CD4-positive, alpha-beta T cell treated with Interleukin-12 subunit alpha and Interleukin-12 subunit beta, for 1 hour (primary cell): ENCODE measurements at places on chromosomes 2 and 18.

DNA sequence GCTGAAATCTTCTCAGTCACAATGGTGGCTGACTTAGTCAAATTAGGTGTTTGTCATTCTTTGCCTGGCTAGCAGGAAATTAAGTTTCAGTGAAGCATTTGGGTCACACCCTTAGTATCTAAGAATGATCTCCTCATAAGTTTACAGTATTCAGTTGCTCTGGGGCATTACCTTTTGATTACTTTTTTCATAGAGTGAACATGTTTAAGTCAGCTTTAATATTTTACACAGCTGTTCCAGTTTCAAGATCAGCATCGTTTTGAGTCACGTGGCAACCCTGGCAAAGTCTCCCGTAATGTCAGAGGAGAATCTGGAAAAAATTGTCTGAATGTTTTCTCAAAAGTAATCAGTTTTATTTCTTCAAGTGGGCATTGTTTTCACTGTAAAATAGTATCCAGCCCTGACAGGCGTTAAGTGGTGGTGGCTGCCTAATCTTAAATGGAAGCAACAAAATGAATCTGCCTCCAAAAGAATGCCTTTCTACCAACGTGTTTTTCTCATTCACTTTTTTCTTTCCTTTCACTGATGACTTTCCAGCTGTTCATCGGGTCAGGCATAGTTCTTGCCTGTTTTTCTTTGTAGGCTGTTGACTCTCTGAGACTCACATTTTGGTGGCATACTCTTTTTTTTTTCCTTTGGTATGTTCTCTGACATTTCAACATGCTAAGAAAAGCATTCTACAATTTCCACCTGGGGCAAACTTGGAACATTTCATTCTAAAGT, 319.6 kb upstream of the TCF4 start:
- DNase-seq, result no peak

GRCh38 chr2:61023670-61024069, 5.6 kb upstream of the PUS10 start:
- no peak for DNase-seq

GRCh38 chr18:6210349-6211173, 204.2 kb downstream of the L3MBTL4 start:
- no peak for DNase-seq

GRCh38 chr2:138502255-138503086, 901 bp downstream of the SPOPL start:
- DNase-seq, result no peak

DNA sequence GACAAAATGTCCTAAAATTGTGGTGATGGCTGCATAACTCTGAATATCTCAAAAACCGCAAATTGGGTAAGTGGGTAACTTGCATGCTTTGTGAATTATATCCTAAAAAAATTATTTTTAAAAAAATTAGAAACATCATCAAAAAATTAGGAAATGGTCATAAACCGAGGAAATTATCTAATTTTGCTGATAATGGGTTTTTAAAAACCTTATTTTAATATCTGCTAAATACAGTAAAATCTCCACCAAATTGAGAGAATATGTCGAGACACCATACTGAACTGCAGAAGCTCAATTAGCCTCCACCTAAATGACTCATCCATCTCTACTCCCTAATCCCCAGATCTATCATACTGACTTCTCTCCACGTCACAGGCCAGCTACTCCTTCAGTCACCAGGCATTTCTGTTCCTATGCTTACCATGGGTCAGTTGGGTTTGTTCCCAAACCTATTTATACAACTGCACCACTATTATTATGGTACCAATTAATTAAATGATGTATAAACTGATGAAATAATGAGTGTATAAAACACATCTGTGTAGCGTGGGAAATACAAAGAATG, 36.1 kb downstream of the SPIRE1 start:
- DNase-seq, result no peak

DNA sequence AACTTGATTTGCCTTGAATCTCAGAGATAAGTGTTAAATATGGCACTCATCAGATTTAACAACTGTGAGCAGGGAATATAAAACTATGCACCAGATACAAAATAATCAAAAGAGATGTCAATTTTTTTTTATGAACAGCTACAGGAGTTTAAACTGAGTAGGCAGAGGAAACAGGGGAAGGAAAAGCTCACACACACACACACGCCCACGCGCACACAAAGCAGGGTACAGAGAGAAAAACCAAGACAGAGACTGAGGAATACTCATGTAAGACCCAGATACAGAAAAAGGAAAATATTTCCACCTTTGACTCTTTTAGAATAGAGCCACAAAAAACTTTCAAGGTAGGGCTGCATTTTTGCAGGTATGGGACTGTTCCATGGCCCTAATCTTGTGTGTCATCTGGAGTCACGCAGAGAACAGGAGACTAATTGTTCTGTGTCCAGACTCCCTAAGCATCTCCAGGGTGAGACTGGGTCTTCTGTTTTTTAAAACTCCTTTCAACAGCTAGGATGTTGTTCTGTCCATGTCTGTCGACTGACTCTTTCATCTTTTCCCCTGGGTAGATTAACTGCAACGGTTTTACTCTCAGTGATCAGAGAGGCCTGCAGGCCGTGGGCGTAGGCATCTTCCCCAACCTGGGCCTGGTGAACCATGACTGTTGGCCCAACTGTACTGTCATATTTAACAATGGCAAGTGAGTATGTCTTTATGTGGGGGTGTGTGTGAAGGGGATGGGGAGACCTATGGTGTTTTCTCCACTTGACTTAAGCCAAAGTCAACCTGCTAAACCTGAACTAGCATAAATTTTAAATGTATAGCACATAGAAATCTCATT, 23.0 kb downstream of the SMYD1 start:
- DNase-seq, result no peak

- no peak for DNase-seq
Observed at GRCh38 chr2:174343623-174344455, 9.1 kb downstream of the SP9 start.

GRCh38 chr2:168231609-168232241, 15.7 kb downstream of the STK39 start:
- no peak for DNase-seq

DNA sequence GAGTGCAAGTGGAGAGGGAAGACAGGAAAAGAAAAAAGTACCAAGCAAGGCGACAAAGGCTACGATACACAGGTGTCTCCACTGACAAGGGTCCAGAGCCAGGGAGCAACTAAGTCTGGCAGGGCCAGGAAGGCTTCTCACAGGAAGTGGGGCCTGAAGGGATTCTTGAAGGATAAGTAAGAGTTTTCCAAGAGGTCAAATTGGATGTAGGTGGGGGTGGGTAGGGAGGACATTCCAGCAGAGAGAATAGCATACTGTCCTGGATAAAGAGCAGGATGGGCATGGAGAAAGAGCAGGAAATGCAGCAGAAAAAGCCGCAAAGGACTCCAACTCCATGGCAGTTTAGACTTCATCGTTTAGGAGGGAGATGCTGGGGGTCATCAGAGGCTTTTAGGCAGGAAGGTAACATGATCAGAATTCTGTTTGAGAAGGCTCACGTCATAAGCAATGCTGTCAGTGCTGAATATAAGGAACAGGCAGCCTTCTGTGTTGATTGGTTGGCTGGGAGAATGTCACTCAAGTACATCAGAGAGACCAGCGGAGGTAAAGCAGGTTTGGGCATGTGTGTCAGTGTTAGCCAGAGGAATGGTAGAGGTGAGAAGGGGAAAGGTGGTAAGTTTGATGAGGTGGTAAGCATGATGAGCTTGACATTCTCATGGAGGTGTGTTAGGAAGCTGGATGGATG, 35.1 kb downstream of the ARHGAP25 start:
- peak; percentile 47 for DNase-seq

DNA sequence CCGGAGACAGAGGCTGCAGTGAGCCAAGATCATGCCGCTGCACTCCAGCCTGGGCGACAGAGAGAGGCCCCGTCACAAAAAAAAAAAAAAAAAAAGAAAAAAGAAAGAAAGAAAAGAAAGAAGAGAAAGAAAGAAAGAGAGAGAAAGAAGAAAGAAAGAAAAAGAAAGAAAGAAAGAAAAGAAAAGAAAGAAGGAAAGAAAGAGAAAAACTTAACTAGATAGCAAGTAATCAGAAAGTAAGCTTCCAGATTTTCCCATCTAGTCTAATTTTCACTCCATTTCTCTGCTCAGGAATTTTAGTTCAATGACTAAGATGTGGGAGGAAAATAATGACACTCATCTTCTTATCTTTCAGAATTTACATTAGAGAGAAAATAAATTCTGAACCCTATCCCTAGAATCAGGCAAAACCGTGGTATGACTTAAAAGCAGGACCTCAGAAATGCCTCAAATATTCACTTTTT, 2.4 kb downstream of the GFPT1 start:
- no peak for DNase-seq

- DNase-seq, result peak; percentile 25
Observed at GRCh38 chr2:197322724-197323720, 12.4 kb upstream of the ANKRD44 start.

- DNase-seq, result no peak
Observed at GRCh38 chr2:60391649-60392375, 161.6 kb downstream of the BCL11A start.

DNA sequence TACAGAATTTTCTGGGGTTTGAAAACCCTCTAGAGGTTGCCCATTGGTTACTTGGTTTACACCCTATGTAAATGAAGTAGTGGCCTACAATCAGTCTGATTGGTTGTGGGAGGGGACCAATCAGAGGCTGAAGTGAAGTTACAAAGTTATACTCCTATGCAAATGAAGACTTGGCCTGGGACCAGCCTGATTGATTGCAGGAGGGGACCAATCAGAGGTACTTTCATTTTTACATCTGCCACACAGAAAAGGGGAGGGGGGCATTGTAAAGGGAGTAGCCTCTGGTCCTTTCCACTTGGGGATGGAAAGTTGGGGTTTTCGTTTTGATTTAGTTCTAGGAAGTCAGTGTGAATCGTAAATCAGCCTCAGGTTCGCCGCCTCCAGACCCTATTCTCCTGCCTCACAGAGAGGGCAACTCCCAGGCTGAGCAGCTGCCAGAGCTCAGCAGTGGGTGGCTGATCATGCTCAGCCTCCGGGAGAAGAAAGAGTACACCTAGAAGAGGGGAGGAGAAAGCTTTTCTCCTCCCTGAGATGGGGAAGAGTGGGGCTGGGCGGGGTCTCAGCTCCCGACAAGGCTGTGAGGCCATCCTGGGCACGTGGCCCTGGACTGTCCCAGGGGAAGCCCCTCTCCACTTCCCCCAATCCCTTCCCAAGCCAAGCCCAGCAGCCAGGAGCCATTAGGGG, 372.5 kb downstream of the GALR1 start:
- peak; percentile 52 for DNase-seq

DNA sequence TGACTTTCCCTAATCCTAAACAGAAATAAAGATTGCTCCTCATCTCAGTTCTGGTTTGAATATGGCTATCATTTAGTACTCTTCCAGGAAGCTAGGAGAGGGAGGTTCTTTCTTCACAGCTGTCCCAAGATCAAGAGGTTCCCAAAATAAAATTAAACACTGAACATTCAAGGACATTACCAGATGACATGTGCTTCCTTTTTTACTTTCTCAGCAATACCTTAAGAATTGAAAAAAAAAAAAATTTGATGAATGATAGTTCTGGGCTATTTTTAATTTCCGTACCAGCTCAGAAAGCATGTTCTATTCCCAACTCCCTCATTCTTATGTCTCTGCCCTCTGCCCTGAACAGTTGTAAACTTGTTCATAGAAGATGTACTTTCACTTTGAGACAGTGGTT, 61.7 kb upstream of the MYL1 start:
- DNase-seq, result no peak

DNA sequence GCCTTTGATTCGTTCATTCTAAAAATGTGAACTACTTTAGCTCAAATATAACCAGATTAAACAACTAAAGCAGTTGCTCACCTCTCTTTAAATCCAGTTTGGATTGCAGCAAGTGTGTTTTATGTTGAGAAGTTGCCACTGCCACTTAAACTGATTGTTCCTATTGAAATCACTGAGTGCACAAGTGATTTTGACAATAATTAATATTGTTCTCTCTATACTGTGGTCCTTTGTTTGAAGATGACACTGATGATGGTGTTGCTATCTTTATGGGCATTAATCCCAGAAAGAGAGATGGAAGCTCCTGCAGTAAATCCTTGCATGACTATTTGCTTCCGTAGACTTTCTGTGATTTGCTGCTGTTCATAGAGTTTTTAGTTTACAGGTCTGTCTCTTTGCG, 251.4 kb upstream of the ZEB2 start:
- DNase-seq, result no peak

GRCh38 chr18:55515214-55515613, 72.8 kb downstream of the TCF4 start:
- DNase-seq, result no peak

GRCh38 chr18:48796491-48797205, 154.1 kb downstream of the SMAD7 start:
- no peak for DNase-seq

DNA sequence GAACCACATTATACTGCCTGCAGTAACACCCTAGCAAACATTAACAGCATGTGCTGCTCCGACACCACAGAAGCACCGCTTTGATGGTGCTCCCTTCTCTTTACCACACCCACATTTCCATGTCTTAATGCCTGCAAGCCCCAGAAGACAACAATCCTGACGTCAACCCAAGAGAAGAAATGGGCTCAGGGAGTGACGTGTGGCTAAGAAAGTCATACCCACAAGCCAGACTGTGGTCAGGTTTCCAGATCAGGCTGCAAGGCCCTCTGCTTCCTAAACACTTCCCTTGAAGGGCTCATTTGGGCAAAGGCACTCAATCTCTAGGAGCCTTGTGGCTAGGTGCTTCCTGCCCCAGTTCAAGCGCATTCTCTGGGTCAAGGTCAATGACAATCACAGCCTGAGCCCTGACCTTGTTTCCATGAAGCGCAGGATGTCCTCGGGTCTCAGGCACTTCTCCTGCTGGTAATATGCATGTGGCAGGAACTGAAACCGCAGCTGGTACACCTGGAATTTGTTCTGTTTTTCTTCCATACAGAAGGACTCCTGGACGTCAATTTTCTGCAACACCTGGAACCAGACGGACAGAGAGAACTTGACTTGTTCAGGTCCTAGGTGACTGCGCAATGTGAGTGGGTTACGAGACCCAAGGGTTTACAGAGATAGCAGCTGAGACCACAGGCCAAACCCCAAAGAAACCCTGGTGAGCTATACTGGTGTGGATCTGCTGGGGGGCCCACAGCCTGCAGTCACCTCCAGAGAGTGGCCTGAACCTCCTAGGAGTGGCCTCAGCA, 67.2 kb downstream of the POLR1A start:
- DNase-seq, result peak; percentile 81

GRCh38 chr18:21653361-21653760, 41.2 kb downstream of the SNRPD1 start:
- no peak for DNase-seq

- DNase-seq, result no peak
Observed at GRCh38 chr2:153232464-153232863, 246.1 kb downstream of the RPRM start.

- no peak for DNase-seq
Observed at GRCh38 chr2:160111951-160112798, 49.8 kb upstream of the PLA2R1 start.

- DNase-seq, result no peak
Observed at GRCh38 chr2:58620093-58620492, 379.0 kb upstream of the FANCL start.

- no peak for DNase-seq
Observed at GRCh38 chr2:159617100-159617499, 752 bp upstream of the BAZ2B start.
